Hematopoietic multipotent progenitor cell treated with erythropoietin and hydrocortisone succinate and interleukin-3 and kit ligand, for 8 days (in vitro differentiated cells): ENCODE measurements at places on chromosomes 5 and 9.

DNA sequence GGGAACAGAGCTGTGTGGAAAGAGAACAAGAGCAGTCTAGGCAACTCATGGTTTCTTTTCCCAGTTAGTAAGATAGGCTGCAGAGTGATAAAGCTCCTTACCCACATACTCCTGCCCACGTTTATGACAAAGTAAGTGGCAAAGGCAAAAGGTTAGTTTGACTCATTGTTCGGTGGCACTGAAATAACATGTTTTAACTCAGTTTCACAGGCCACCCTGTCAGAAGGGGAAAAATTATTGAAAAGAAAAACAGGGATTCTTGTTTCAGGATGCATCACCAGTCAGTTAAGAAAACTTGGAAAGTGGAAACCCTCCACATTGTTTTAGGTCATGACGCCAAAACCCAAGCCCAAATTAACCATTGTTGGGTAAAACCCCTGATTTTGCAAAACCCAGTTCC, 22.3 kb upstream of the DAB2 start:
- DNase-seq: no peak

DNA sequence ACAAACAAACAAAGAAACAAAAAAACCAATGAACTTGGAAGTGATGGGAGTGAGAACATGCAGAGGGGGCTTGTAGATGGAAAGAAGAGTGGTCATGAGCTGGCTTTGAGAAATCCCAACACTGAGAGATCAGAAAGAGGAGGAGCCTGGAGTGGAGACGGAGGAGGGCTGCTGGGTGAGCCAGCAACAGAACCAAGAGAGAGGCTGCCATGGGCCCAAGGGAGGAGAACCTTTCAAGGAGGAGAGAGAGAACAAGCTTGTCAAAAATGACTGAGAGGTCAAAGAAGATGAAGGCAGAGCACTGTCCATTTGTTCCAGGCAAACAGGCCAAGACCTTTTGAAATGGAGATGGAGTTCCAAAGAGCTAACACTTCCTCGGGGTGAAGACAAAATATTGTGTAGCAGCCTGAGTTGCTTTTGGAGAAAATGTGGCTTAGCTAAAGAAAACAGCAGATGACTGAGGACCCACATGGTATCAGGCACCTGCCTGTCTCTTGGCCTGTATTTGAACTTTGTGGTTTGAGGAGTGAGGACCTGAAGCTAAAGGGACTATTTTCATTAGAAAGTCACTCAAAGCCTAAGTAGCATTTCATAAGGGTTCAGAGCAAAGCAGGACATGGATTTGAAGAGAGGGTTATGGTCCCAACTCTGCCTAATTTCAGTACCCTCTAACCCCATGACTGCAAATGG, 13.1 kb downstream of the NSG2 start:
- DNase-seq: no peak

DNA sequence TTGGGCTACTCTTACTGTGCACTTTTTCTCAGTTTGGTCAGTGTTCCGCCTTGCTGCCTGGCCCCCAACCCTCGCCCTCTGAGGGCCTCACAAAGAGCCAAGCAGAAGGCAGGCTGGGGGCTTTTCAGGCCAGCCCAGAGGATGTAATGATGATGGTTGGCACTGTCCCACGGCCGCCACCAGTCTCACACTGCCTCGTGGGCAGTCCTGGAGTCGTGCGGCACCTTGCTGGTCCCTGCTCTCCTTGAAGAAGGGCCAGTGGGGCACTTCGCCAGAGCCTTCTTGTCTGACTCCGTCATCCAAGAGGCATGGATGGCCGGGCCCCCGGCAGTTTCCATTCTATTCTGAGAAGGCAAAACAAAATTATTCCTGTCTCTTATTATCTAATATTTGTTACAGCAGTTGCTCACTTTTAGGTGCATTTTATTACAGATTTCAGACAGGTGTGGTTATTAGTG, 21.0 kb downstream of the TENT4A start:
- no peak for DNase-seq

DNA sequence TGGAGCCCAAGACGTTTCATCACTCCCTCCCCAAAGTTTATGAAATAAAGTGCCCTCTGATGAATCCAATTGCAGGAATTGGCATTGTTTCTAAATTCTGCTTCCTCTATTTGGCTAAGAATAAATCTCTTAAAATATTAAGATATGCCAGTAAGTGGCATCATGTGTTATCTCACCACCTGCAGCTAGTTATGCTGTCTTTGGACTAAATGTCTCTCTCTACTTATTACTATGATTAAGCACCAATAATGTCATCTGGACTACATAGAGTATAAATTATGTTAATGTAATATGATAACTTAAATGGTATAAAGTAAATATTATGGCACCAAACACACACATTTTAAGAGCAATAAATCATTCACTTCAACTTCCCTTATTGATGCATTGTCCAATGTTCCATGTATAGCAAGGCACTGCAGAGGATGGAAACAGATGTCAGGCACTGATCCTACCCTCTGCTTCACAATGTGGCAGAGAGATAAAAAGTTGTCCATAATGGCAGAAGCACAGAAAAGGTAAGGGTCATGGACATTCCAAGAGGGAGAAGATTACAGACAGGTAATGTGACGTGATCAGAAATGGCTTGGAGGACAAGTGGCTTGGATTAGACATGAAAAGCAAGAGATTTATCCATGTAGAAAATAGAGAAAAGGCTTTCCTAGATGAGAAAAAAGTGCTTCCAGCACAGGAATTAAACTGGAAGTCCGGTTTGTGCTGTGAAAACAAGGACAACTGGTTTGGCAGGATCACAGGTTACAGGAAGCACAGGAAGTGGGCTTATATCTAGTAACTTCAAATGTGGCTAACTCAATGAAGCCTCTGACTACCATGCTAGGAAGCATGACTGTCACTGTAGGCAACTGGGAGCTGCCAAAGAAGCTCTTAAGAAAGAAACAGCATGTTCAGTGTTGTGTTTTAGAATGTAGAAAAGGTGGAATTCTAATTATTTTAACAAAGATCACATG, 26.7 kb downstream of the MARCHF11 start:
- no peak for DNase-seq

DNA sequence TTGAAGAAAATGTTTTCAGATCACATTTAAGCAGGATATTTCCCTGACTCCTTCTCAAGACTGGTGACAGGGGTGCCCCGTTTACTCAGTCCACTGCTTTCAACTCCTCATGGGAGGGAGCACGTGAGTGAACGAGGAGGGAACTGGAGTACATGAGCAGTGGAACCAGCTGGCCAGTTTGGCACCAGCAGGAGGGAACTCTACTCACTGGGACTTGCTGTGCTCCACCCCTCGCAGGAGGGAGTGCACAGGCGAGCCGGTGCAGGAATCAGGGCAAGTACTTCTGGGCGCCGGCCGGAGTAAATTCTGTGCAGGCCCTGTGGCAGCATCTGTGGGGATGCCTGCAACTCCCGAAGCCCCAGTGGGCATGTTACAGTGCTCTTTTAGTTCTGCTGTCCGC, 1941.1 kb upstream of the C9orf72 start:
- DNase-seq: no peak

GRCh38 chr5:171863935-171864334, 78.3 kb downstream of the SMIM23 start:
- no peak for DNase-seq

- DNase-seq: peak; percentile 71
Measured at GRCh38 chr5:71887680-71888079, 168.6 kb downstream of the CARTPT start.

DNA sequence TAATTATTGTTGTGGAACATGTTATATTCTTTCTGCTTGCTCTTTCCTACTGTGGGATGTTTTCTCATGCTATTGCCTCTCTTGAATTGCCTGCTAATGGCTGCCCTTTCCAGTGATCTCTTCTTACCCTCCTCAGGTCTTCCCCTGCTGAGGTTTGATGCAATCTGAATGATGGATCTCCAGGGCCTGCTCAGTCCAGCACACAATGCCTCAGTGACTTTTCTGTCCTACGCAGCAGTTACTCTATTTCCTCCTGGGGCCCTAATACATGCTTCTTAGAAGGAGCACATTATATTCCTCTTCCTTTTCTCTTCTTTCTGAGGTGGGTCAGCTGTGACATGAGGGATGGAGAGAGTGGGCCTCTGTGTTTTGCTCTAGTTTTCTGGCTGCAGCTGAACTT, at the start of gene SPINK14:
Gene SPINK14, plus strand, starts transcription at position 301 of the 400 bp plus-strand sequence. CDS start 1,187 bp downstream, outside the sequence.
- DNase-seq: no peak

GRCh38 chr9:14883310-14883944, 26.8 kb downstream of the FREM1 start:
- DNase-seq: no peak

GRCh38 chr5:137858223-137858916, 9.3 kb upstream of the MYOT start:
- peak; percentile 18 for DNase-seq

- DNase-seq: no peak
Measured at GRCh38 chr5:178854284-178854683, 5.5 kb upstream of the ZNF354B start.

DNA sequence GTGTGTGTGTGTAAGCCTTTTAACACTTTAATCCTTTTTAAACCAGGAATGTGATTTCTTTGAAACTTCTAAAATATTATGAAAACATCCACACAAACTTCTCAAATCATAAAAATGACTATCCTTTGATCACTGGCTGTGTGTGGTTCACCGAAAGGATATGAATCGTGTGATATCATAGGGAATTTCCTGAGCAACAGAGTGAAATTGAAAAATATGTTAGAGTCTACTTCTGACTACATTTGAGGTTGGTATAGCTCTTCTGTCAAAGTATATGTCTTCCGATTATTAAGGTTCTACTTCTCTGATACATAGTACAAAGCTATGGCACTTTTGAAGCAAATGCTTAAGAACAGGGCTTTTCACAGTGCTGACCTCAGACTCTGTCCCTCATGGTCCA, 40.3 kb downstream of the RGMB start:
- DNase-seq: no peak

DNA sequence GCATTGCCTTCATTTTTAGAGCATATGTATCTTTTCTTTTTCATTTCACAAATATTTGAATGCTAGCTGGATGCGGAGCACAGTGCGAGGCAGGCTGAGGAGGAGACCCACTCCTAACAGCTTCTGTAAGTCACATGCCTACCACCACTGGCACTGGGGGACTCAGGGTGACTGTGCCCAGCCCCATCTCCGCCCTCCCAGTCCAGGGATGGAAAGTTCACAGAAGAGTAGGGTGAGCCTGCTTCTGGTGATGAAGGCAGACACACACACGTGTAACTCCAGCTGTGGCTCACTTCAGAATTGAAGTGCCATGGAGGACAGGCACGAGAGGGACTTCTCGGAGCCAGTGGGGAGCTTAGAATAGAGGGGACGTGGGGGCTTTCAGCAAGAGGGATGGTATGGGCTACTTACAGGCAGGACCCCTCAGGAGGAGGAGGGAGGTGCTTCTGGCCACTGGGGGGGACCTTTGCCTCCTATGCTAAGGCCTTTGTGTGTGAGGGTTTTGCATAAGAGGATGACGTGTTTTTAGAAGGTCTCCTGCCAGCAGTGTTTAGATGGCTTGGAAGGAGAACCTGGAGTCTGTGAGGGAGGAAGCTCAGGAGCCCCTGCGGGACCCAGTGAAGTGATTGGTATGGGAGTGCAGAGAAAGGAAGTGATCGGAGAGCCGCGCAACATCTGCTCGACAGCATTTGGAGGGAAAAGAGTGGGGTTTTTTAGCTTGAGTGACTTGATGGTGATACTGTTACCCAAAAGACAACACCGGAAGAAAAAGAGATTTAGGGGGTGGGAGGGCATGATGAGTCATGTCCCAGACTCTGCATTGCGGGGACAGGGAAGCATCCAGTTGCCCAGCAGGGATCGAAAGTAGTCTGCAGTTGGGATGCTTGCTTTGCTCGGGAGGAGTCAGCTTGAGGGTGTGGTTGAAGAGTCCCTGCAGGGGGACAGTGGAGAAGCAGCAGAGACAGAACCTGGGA, 163.5 kb upstream of the OTULINL start:
- no peak for DNase-seq

GRCh38 chr5:158086856-158087255, 227.9 kb upstream of the CLINT1 start:
- DNase-seq: no peak

DNA sequence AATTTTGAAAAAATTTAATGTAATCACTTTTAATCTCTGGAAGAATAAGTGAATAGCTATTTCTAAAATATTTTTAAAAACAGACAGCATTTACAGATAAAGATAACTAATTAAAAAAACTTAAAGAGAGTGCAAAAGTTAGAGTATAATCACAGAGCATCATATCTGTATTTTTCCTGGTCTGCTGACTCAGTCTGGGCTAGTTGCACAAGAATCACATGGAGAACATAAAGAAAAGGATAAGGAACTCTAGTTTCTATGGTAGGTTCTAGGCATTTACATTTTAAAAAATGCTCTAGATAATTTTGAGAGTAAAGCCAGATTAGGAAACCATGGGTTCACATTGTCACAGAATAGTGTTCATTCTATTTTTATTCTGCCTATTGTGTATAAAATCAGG, 347.4 kb downstream of the PSAT1 start:
- DNase-seq: no peak

- DNase-seq: peak; percentile 55
Measured at GRCh38 chr5:59174248-59174844, 591.5 kb downstream of the RAB3C start.

DNA sequence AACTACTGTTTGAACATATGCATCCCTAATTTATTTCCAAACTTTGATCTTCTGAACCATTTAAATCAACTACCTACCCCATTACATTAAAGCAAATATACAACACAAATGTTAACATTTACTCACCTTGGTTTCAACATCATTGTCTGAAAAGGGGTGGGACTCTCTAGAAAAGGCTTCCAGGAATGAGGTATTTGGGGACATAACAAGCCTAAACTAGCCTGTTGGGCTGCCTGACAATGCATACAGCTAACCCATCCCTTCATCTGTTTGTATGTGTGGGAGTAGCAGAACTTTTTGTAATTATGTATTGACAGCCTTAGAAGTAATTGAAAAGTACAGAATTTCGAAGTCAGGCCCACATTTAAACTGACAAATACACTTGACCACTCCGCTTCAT, 2225.9 kb upstream of the C9orf72 start:
- DNase-seq: no peak

- peak; percentile 49 for DNase-seq
Measured at GRCh38 chr9:130539420-130540223, 39.8 kb upstream of the FUBP3 start.

GRCh38 chr5:40983781-40984180, 74.5 kb downstream of the C7 start:
- no peak for DNase-seq

DNA sequence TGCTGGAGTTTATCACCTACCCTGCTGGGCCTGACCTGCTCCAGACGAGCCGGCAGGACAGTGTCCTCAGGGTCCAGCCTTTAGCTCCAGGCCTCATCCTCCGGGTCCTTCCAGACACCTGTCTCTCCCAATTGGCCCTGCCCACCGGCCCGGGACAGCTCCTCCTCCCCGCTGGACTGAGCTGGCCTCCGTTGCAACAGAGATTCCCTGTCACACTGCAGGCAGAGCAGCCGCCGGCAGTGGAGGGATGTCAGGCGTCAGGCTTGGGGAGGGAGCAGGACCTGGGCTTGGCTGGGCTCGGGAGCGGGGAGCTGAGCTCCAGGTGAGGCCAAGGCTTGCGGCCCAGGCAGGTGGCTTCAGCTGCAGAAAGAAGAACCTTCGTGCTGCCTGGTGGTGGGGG, 1.7 kb downstream of the KCNT1 start:
- DNase-seq: no peak

GRCh38 chr9:16421532-16421931, 448.9 kb downstream of the BNC2 start:
- DNase-seq: no peak
